ENCODE measurements at places on chromosomes 2 and 18. TPM values are rescaled to one million over a fixed set of nuclear protein-coding genes. Genes with fewer than 3 reads are reported as not detected.

DNA sequence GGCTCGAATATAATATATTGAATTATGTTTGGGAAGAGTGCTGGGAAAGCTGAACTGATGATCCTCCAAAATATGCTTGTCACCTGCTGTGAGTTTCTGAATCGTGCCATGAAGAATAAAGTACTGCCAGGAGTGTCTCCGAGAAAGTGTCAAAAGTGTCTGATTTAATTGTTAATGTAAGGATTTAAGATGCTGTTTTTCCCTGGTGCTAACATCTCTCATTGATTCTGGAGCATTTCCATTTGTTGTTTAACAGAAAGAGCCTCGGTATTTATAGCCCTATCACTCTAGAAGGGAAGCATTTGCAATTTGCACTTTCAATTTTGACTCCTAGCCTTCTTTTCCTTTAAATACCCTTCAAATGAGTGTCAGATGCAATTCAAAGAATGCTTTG lies 342.2 kb downstream of the RND3 start:
- DNase-seq = no peak
- H3K4me3 ChIP-seq = no peak overlapping the region
- H3K27ac ChIP-seq = no peak overlapping the region
- no peaks in the 10 kb centered on the region for H3K27me3 ChIP-seq

GRCh38 chr2:6806604-6807003 lies 59.1 kb downstream of the CMPK2 start:
- H3K27me3 ChIP-seq = no peaks in the 10 kb centered on the region
- no peak overlapping the region for H3K4me3 ChIP-seq

DNA sequence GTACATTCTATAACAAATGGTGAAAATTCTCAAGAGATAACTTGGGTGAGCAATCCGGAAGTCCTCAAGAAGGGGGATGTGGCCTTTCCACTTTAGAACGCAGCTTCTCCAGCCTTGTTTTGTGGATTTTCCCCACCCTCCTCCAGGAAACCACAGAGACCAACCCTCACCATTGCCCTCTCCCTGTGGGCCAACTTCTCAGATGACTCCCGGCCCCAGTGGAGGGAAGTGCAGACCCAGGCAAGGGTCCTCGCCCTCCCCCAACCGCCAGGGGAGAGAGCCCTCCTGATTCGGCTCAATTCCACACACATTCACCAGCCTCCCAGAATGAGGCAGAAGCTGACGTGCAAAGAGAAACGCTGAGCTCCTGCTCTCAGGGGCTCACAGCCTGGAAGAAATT lies 277.2 kb downstream of the EIPR1 start:
- no peaks in the 10 kb centered on the region for H3K36me3 ChIP-seq
- DNase-seq = no peak
- no peak overlapping the region for H3K4me3 ChIP-seq
- no peak overlapping the region for H3K27ac ChIP-seq
- no peaks in the 10 kb centered on the region for H3K27me3 ChIP-seq

DNA sequence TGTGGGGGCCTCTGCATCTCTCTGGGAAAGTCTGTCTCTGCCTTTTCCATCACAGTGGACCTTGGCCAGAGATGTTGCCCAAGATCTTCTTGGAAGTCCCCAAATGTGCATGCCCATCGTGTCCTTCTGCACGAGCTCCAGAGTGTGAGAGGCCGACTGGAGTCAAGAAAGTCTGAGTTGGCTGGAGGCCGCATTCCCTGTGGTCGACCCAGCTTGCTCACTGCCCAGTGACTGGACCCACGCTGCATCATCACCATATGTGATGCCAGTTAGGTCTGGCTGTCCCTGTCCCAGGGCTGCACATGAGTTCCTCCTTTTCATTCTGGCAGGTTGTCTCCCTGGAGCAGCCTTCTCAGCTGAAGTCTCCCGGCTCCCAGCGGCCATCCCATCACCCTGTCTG lies 93.8 kb downstream of the ARL4C start:
- H3K27me3 ChIP-seq = no peaks in the 10 kb centered on the region
- no peak overlapping the region for H3K27ac ChIP-seq
- H3K4me3 ChIP-seq = no peak overlapping the region
- no peaks in the 10 kb centered on the region for H3K36me3 ChIP-seq
- no peak for DNase-seq
- no peaks in the 10 kb centered on the region for H3K4me1 ChIP-seq

- no peak overlapping the region for H3K4me3 ChIP-seq
- H3K36me3 ChIP-seq = no peaks in the 10 kb centered on the region
- peaks cover under 1% of the 10 kb centered on the region for H3K4me1 ChIP-seq
These were observed 109.9 kb upstream of the CTDP1 start for GRCh38 chr18:79569720-79570119.

- no peaks in the 10 kb centered on the region for H3K4me1 ChIP-seq
- H3K27ac ChIP-seq = no peak overlapping the region
- H3K4me3 ChIP-seq = no peak overlapping the region
These were observed 16.5 kb downstream of the HS6ST1 start for GRCh38 chr2:128302011-128302743.

GRCh38 chr2:120418174-120418787 lies 72.3 kb downstream of the INHBB start:
- no peak overlapping the region for H3K4me3 ChIP-seq
- H3K27ac ChIP-seq = no peak overlapping the region
- H3K4me1 ChIP-seq = no peaks in the 10 kb centered on the region
- no peaks in the 10 kb centered on the region for H3K36me3 ChIP-seq
- DNase-seq = peak; percentile 35
- H3K27me3 ChIP-seq = no peaks in the 10 kb centered on the region

DNA sequence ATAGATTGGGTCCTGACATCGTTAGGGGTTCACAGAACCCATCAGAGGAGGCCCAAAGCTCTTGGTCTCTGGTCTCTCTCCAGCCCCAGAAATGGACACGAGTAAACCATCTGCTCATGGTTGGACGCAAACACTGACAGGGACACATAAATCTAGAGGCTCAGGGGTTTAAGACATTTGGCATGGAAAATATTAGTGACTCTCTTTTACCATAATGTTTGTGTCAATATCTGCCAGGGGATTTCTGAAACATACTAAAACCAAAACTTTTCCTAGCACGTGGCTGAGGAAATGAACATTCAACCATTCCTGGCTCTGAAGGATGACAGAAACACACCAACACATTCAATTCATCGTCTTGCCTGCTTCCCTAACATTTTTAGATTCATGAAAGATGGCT lies 226.2 kb downstream of the SP3 start:
- no peaks in the 10 kb centered on the region for H3K36me3 ChIP-seq
- no peak overlapping the region for H3K27ac ChIP-seq
- no peaks in the 10 kb centered on the region for H3K4me1 ChIP-seq
- DNase-seq = no peak
- no peaks in the 10 kb centered on the region for H3K27me3 ChIP-seq
- H3K4me3 ChIP-seq = no peak overlapping the region

- H3K4me1 ChIP-seq = no peaks in the 10 kb centered on the region
- no peaks in the 10 kb centered on the region for H3K27me3 ChIP-seq
- no peak for DNase-seq
- H3K27ac ChIP-seq = no peak overlapping the region
- no peak overlapping the region for H3K4me3 ChIP-seq
These were observed 2.3 kb upstream of the PLEKHH2 start for GRCh38 chr2:43634604-43635306.

The OSBPL6 gene
- total RNA-seq = 5.6 TPM

GRCh38 chr2:30504731-30505130 lies 57.7 kb downstream of the LCLAT1 start:
- DNase-seq = no peak
- H3K27ac ChIP-seq = no peak overlapping the region
- no peaks in the 10 kb centered on the region for H3K4me1 ChIP-seq
- no peaks in the 10 kb centered on the region for H3K27me3 ChIP-seq
- no peaks in the 10 kb centered on the region for H3K36me3 ChIP-seq

DNA sequence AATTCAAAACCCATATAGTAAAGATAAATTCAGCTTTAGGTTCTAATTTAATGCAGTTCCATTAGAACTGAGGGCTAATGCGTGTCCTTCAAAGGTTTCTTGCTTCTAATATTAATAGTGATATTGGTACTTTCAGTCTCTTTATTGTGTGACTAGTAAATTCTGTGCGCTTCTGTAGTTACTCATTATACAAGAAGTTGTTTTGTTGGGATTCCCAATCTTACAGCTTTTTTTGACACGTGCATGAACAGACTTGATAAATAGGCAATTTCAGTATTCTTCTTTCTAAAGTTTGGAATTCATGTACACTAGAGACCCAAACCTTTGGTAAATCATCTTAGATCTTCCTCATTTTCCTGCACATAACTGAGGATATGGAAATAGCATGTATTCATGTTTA lies 71.8 kb downstream of the HAUS1 start:
- no peaks in the 10 kb centered on the region for H3K27me3 ChIP-seq
- DNase-seq = no peak
- no peak overlapping the region for H3K4me3 ChIP-seq
- H3K36me3 ChIP-seq = no peaks in the 10 kb centered on the region
- H3K4me1 ChIP-seq = no peaks in the 10 kb centered on the region
- H3K27ac ChIP-seq = no peak overlapping the region

The GTF2A1L gene
- 0.94 TPM for total RNA-seq

DNA sequence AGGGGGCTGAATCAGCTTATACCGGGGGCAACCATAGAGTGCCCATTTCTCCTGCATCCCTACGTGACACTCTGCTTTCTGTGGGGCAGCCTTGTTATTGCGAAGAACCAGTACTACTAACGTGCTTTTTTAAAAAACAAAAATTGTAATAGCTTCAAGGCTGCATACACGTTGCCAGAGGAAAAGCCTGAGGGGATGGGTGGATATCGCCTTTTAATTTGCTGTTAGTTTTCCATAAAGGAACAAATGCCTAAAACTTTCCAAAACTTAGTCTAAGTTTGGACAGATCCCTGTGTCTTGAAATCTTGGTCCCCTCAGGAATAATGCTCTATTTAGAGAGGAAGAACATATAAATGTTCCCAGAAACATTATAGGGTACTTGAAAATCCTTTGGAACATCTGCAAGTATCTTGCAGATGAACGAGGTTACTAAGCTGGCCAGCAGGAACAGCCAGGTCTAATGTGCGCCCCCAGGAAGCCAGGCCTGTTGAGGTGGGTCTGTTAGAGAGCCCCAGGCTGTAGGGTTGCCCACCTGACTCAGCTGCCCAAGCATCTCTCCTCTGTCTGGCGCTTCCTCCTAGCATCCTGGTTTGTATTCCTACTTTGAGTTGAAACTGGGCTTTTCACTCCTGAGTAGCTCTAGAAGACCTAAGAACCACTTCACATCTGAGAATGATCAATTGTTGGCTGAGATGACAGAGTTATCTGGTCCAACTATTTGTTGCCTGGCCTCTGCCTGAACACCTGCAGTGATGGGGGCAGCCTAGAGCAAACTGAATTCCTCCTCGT lies 96.9 kb downstream of the TGOLN2 start:
- no peak for DNase-seq
- no peaks in the 10 kb centered on the region for H3K4me1 ChIP-seq
- H3K36me3 ChIP-seq = no peaks in the 10 kb centered on the region
- no peak overlapping the region for H3K4me3 ChIP-seq
- no peak overlapping the region for H3K27ac ChIP-seq

The MRO gene
- 6.7 TPM for total RNA-seq

DNA sequence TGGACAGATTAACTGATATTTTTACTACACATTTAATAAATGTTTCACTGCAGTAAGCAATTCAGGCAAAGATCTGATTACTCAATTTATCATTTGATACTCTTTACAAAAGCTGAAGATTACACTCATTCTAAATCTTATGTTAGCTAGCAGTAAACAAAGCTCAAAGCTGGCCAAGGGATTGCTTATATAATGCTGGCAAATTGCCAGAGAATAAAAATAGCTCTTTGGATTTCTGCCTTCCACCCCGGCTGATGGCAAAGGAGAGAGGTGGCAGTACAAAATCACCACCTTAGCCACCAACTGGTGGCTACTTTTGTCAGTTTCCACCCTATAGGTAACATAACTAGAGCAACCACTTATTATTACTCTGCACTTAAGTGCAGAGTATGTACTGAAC lies 320.5 kb downstream of the FSIP2 start:
- H3K27me3 ChIP-seq = no peaks in the 10 kb centered on the region
- no peaks in the 10 kb centered on the region for H3K4me1 ChIP-seq
- no peaks in the 10 kb centered on the region for H3K36me3 ChIP-seq
- no peak for DNase-seq
- H3K27ac ChIP-seq = no peak overlapping the region

DNA sequence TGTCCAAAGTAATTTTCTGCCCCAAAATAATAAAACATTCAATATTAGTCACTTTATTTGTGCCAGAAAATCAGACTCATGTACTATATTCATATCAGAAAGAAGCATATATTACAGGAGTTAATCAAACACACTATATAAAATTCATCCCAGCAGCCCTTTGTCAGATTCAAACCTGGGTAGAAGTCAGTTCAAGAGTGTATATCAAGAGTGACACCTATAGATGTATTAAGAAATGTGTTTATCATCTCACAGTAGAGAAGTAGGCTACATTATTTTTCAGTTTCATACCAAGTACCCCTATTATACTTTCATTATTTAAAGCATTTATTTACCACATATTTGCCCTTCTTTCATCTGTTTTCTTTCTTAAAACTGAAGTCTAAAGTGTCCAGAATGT lies 193.2 kb upstream of the DDX18 start:
- no peak overlapping the region for H3K4me3 ChIP-seq
- H3K36me3 ChIP-seq = no peaks in the 10 kb centered on the region
- H3K27me3 ChIP-seq = no peaks in the 10 kb centered on the region
- no peak for DNase-seq

DNA sequence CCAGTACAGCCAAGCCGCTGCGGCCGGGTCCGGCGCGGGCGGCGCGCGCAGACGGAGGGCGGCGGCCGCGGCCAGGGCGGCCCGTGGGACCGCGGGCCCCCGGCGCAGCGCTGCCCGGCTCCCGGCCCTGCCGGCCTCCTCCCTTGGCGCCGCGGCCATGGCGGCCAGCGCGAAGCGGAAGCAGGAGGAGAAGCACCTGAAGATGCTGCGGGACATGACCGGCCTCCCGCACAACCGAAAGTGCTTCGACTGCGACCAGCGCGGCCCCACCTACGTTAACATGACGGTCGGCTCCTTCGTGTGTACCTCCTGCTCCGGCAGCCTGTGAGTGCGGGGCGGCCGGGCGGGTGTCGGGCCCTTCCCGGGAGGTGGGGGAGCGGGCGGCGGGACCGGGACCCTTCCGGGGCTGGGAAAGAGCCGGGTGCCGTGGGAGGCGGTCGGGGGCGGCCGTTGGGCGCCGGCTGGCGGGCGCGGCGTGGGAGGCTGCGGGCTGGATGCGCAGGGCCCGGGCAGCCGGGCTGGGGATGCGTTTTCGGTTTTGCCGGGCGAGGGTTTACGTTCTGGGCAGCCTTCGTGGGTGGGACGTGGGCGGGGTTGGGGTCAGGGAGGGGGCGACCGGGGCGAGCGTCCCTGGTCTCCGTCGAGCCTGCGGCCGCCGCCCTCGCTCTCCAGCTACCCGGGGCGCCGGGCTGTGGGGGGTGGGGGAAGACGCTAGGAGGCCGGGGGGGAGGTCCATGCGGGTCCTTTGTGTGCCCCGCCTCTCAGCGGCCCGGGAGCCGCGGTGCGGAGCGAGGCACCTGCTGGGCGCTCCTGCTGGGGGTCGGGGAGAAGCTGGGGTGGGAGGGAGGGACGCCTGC lies 537 bp downstream of the AGFG1 start:
- no peaks in the 10 kb centered on the region for H3K27me3 ChIP-seq
- H3K4me1 ChIP-seq = peaks cover 5% of the 10 kb centered on the region
- H3K27ac ChIP-seq = peak overlapping the region; percentile 77
- peak; percentile 35 for DNase-seq
- H3K36me3 ChIP-seq = no peaks in the 10 kb centered on the region

- H3K27me3 ChIP-seq = no peaks in the 10 kb centered on the region
- H3K27ac ChIP-seq = peak overlapping the region; percentile 50
- H3K36me3 ChIP-seq = no peaks in the 10 kb centered on the region
- H3K4me3 ChIP-seq = no peak overlapping the region
- DNase-seq = peak; percentile 90
These were observed 55.9 kb upstream of the CTLA4 start for GRCh38 chr2:203811491-203812221.
